ENCODE measurements at places on chromosomes 12 and 14. TPM values are rescaled to one million over a fixed set of nuclear protein-coding genes. Genes with fewer than 3 reads are reported as not detected.

FAM186B gene
- not detected for total RNA-seq

KRT2 gene
- not detected for total RNA-seq

PTCSC3 gene
- not detected for total RNA-seq

TMEM132C gene
- total RNA-seq, result not detected

NFE2 gene
- total RNA-seq, result not detected

FOXM1 gene
- total RNA-seq, result 20.8 TPM

DNA sequence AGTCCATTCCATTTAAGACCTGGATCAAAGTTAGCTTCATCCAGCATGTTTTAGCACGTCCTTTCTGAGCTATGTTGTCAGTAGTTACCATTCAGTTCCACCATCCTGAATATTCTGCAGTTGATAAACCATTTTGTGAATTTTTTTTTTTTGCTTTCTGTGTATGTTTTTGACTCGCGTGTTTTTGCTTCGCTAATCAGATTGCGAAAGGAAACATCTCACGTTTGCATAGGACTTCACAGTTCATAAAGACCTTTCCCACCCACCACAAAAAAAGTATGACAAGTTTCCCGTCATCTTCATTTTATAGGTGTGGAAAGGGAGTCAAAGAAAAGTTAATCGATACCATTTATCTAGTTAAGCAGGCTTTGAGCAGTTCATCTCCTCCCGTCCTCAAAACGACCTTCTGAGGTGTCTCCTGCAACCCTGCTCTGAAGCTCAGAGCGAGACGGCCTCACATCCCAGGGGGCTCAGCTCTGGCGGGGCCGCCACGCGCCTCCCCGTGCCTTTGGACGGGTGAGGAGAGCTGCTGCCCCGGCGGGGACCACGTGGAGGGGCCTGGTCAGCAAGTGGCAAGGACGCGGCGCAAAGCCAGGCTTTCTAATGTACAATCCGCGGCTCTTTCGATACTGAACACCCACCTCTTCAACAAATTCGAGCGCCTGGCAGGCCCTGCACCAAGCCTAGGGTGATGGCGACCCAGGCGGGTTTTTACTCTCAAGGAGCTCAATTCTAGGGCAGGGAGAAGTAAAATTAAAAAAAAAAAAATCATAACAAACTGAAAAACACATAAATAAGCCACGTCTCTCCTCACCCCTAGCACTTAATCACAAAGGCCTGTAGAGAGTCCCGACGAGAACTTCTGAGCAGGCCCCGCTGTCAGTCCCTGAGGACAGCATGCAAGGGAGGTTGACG, 988 bp upstream of the TMEM263 start:
- H3K27ac ChIP-seq, result no peak overlapping the region
- peaks cover 28% of the 10 kb centered on the region for H3K4me1 ChIP-seq
- peak overlapping the region; percentile 98 for H3K4me3 ChIP-seq
- no peaks in the 10 kb centered on the region for H3K36me3 ChIP-seq
- peak; percentile 45 for DNase-seq

DNA sequence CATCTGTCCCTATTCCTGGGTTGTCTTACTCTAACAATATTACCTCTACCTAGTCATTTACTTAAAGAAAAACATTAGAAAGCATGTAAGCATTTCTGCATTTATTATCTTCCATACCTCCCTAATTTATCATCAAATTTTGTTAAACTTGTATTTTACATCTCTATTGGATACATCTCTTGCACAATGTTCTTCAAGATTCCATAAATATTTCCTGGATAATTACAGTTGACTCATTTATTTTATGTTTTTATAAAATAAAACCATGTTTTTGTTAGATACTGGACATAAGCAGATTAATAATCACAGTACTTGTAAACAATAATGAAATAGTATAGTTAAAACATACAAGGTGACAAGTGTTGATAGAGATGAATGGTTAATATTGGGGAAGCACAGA, 209.0 kb downstream of the TMTC3 start:
- H3K36me3 ChIP-seq, result no peaks in the 10 kb centered on the region
- H3K27me3 ChIP-seq, result no peaks in the 10 kb centered on the region
- no peak for DNase-seq

DNA sequence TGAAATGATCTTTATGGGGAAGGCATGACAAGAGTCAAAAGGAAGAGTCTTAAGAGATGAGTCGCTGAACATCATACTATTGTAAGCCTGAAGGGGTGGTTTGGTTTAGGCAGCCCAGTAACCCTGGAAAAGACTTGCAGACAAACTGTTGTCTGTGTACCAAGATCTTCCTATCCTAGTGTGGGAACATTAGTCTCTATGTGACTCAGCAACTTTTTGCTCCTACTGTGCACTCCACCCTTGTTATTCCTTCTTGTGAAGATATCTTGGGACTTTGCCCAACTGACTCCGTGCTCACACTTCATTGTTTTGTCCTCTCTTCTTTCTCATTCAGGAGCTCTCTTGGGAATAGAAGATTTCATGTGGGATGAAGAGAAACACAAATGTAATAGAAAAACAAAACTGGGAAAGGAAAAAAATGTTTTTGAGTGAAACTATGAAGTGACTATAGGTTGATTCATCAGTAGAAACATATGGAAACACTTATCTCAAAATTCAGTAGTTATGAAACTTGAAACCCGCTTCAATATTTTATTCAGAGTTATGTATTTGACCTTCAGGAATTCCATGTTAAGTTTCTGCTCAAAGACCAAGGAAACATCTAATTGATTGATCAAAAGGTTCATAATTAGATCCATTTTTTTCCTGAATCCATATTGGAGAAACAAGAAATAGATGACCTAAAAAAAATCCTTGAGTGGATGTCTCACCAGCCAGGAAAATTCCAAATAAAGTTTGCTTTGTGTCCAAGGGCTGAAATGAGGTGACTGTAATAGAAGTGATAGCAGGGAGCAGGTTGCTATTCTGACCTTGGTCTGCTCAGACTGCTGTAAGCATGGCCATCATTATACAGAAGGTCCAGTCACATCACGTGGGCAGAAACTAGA, 67.2 kb downstream of the BTG1 start:
- no peak for DNase-seq
- H3K27ac ChIP-seq, result no peak overlapping the region
- no peaks in the 10 kb centered on the region for H3K27me3 ChIP-seq
- H3K36me3 ChIP-seq, result no peaks in the 10 kb centered on the region
- H3K4me3 ChIP-seq, result no peak overlapping the region

- no peaks in the 10 kb centered on the region for H3K36me3 ChIP-seq
- no peaks in the 10 kb centered on the region for H3K4me1 ChIP-seq
- H3K4me3 ChIP-seq, result no peak overlapping the region
- DNase-seq, result no peak
- H3K27ac ChIP-seq, result no peak overlapping the region
These were observed 123.8 kb downstream of the KCNH5 start for GRCh38 chr14:62921466-62921865.

DNA sequence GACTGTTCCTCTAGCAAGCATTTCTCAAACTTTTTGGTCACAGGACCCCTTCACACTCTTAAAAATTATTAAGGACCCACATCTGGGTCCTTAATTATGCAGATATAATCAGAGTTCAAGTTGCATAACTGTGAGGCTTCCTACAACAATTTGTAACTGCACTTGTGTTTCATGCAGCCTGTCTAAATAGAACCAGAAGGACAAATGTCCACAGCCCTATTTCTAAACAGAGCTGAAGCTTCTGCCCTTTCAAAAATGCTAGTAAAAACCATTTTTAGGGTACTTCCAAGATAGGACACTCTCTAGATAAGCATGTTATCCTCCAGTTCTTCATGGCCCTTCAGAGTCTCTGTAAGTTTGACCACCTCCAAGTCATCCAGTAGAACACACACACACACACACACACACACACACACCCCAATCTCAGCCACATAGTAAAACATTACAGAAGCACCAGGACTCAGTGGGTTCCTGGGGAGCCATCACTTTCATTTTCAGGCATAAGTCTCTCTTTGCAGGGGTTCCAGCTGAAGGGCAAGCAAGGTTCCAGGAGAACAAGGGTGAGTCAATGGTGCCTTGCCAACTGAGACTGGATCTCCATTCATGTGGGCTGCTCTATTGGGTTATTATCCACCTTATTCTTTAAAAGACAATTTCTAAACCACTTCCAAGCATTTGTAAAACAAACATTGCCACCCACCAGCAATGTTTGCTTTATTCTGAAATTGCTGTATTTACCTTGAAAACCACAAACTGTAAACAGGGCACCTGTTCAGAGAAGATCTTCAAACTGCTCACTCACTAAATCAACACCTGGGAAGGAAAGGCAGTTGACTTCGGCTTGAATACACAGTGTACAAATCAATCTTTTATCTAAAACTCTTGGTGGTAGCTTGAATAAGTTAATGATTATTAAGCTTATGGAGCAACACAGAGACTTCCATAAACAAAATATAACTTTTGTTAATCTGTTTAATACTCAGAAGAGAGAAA, 64.1 kb downstream of the ITPR2 start:
- peaks cover 23% of the 10 kb centered on the region for H3K4me1 ChIP-seq
- no peak overlapping the region for H3K27ac ChIP-seq
- no peak overlapping the region for H3K4me3 ChIP-seq
- H3K27me3 ChIP-seq, result no peaks in the 10 kb centered on the region

DNA sequence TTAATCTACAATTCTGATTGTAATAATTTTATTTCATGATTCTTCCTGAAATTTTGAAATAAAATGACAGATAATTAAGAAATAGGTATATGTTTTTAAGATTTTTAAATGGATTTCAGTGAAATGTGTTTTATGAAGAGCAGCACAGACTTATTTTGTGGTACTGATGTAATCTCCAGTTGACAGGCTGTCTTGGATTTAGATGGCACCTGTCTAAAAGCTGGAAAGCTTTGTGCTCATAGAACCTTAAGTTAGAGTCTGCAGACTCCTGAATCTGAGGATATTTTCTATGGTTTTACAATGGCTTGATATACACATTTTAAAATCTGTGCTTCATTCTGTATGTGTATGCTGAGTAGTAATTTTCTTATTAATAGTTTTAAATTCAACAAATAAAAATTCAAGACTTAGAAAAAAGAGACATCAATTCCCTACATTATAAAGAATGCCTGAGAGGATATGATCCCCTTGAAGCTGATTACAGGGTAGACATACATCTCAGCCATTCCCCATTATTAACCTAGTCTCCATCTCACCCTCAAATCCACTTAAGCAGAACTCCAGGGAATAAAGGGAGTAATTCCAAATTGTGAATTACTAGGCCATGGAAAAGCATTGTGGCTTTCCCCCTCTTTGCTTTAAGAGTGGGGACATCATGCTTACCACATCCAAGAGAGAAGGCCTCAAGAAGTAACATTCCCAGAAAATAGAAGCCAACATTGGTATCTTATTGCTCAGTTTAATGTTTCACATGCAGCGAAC, 33.7 kb upstream of the ACSS3 start:
- H3K27me3 ChIP-seq, result no peaks in the 10 kb centered on the region
- no peak overlapping the region for H3K4me3 ChIP-seq
- no peak overlapping the region for H3K27ac ChIP-seq
- no peaks in the 10 kb centered on the region for H3K36me3 ChIP-seq
- no peaks in the 10 kb centered on the region for H3K4me1 ChIP-seq

DNA sequence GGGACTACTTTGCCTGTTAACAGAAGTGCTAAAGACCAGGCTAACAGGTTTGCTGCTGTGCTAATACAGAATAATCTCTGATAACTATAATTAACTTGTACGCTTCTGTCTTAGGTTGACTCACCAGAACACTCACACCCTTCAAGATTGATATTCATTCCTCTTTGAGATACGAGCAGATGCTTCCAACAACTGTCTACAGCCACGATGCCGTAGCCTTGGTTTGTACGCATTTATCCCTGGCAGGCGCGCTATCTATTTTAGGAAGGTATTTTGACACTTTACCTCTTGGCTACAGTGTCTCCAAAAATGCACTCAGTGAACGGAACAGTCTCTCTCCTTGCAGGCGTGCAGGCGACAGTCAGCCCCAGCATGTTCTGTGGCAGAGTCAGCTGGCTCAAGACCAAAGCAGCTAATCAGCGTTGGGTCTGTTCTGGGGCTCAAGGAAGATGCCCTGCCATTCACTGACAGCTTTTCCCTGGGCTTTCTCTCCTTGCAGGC, 146.4 kb upstream of the PRICKLE1 start:
- no peak overlapping the region for H3K4me3 ChIP-seq
- no peak overlapping the region for H3K27ac ChIP-seq
- DNase-seq, result no peak
- H3K36me3 ChIP-seq, result no peaks in the 10 kb centered on the region

Measured in Karpas-422 (cell line).